ENCODE measurements at places on chromosomes 5 and 9.
A peak's percentile ranks its signal among the peaks of the same experiment; 100 is the strongest.

DNA sequence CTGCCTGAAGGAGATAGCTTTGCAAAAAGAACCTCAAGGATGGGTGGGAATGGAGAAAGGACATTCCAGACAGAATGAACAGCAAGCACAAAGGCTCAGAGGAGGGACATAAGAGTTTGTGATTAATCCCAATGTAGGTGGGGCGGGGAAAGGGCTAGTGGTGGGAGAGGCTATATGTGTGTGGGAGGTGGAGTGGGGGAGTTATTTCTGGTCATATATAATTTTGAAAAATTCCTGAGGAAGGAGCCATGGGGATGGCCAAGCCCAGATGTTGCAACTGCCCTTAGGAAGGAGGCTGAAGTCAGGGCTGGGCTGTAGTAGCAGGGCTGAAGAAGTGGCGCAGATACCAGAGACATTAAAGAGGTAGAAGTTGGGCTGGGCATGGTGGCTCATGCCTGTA, 13.4 kb upstream of the CCL27 start:
- DNase-seq = no peak

DNA sequence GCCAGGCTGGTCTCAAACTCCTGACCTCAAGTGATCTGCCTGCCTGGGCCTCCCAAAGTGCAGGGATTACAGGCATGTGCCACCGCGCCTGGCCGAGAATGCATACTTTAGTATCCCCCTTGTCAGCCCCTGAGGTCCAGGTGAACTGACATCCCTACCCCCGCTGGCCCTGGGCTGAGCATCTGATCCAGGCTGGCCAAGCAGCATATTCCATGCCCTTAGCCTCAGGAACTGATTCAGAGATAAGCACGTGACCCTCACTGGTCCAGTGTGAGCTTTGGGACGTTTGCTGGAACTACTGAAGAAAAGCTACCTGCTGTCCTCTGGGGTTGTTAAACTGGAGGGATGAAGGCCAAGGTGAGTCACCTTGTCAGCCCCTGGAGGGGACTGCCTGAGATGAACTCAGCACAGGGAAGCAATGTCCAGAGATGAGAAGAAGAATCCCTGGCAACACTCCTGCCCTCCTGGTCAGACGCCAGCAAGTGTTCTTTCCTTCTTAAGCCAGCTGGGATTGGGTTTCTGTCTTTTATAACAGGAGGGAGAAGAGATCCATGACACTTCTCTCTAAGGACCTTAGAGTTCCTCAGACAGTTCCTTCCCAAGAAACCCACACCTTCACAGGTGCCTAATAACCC, 59.1 kb upstream of the FBXW11 start:
- no peak for DNase-seq

DNA sequence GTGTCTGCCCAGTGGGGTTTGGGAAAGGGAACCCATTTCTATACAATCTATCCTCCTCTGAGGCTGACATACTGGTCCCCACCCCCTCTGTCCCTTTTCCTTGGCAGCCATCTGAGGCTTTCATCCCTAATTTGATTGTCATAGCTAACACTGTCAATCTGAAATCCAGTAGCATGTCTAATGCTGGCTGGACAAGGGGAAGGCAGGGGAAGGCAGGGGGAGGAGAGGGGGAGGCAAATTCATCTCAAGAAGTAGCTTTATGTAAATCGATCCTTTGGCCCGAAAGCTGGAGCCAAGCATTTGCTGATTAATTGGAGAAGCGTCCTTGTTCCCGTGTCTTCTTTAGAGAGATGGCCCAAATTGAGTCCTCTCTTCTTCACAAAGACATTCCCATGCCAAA, 314.1 kb upstream of the PANK3 start:
- DNase-seq = no peak

GRCh38 chr9:93308158-93308602, 124.2 kb downstream of the WNK2 start:
- peak; percentile 53 for DNase-seq

All from coronary artery (tissue), 2 donors.